A549 treated with RU486 at 1 μM for 4 hours (cell line): ENCODE measurements at places on chromosomes 5 and 9. TPM values are rescaled to one million over a fixed set of nuclear protein-coding genes. Genes with fewer than 3 reads are reported as not detected.

SAXO1 gene
- not detected in 5 replicates for total RNA-seq

OGN gene
- total RNA-seq: not detected in 5 replicates

PCDHGA3 gene
- total RNA-seq: 0.03 TPM in 1 of 5 replicates, not detected in the others

HSD17B3 gene
- total RNA-seq: 0.17 TPM in 1 of 5 replicates, not detected in the others

SV2C gene
- total RNA-seq: 0.02 TPM in 1 of 5 replicates, not detected in the others
